ENCODE measurements at places on chromosomes 6 and 20. TPM values are rescaled to one million over a fixed set of nuclear protein-coding genes. Genes with fewer than 3 reads are reported as not detected.
A peak's percentile ranks its signal among the peaks of the same experiment; 100 is the strongest.

GRCh38 chr6:20706939-20707485 lies 172.8 kb downstream of the CDKAL1 start:
- H3K36me3 ChIP-seq = no peaks in the 10 kb centered on the region
- H3K27me3 ChIP-seq = no peaks in the 10 kb centered on the region
- peak overlapping the region; percentile 13 for H3K27ac ChIP-seq
- DNase-seq = peak; percentile 73
- H3K4me1 ChIP-seq = peaks cover 79% of the 10 kb centered on the region

The BEND6 gene
- total RNA-seq = 5.3 TPM

The PABPC1L gene
- 42.2 TPM for total RNA-seq

- H3K4me3 ChIP-seq = no peak overlapping the region
- no peak overlapping the region for H3K27ac ChIP-seq
- DNase-seq = peak; percentile 59
- H3K4me1 ChIP-seq = no peaks in the 10 kb centered on the region
These were observed 7.5 kb upstream of the TNXB start for GRCh38 chr6:32116674-32117073.

The ENPP3 gene
- total RNA-seq = 0.45 TPM

DNA sequence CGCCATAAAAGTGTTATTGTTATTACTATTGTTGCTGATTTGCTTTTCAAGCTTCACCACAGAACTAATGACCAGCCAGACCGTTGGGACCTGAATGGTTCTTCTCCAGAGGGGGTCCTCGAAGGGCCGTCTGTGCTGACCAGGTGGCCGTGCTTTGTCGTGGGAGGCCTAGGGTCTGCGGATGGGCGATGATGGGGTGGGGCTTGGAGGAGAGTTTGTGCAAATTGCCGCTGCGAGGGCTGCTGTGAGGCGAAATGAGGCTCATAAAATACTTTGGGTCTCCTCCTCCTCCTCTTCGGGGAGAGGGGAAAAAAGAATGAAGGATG lies 6.0 kb upstream of the ZBTB22 start:
- no peak for DNase-seq
- peak overlapping the region; percentile 83 for H3K27ac ChIP-seq
- peaks cover 28% of the 10 kb centered on the region for H3K4me1 ChIP-seq
- H3K36me3 ChIP-seq = peaks cover 31% of the 10 kb centered on the region
- peak overlapping the region; percentile 78 for H3K4me3 ChIP-seq

DNA sequence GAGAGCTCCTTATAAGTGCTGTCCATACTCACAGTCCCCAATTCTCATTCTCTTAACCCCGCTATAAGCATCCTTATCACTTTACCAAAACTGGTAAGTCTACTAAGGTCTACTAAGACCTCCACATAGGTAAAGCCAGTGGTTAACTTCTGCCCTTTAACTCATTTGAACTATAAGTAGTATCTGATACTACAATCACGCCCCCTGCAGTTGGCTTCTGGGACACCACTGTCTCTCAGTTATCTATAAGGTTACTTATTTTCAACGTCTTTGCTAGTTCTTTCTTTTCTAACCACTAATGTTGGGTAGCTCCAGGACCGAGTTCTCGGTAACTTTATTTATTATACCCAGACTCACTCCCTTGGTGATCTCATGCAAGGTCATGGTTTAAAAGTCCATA lies 142.6 kb downstream of the ARHGAP18 start:
- H3K27me3 ChIP-seq = no peaks in the 10 kb centered on the region
- H3K36me3 ChIP-seq = no peaks in the 10 kb centered on the region
- H3K4me3 ChIP-seq = no peak overlapping the region
- no peak overlapping the region for H3K27ac ChIP-seq
- DNase-seq = peak; percentile 53

The LAMA5 gene
- 13.2 TPM for total RNA-seq

DNA sequence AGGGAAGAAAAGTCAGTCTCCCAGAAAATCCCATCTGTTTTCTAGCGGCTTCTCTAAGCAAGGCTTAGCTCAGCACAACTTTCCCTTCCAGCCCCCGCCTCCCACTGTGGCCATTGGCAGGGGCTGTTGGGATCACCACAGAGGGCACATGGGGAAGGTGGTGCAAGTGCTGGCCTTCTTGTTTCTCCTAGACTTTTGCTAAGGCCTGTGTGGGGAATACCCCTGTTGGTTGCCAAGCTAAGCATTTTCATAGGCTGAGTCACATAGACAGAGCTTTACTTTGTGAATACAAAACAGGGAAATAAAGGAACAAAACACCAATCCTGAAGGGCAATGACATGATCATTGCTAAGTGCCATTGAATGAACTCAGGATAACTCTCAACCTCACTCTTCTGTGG lies 32.4 kb upstream of the TIAM2 start:
- no peak overlapping the region for H3K4me3 ChIP-seq
- no peaks in the 10 kb centered on the region for H3K27me3 ChIP-seq
- no peak overlapping the region for H3K27ac ChIP-seq
- H3K36me3 ChIP-seq = no peaks in the 10 kb centered on the region
- peaks cover 7% of the 10 kb centered on the region for H3K4me1 ChIP-seq
- DNase-seq = no peak

The ANKRD6 gene
- total RNA-seq = 36.4 TPM

DNA sequence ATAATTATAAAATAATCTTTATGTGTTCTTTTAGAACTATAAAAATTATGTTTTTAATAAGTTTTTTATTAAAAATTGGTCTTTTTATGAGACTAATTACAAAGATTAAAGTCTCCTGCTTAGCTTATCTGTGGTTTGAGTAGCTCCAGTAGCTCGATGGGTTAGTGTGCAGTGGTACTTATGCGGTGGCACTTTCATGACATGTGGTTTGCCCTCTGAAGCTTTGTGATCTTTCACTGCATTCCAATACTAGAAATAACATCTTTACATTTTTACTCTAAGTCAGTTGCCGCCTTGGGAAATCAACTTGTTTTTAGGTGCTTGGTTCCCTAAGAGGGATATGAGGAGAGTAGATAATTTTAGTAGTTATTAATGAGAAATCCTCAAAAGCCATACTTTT lies 699.5 kb upstream of the FLRT3 start:
- H3K27me3 ChIP-seq = no peaks in the 10 kb centered on the region
- H3K36me3 ChIP-seq = no peaks in the 10 kb centered on the region
- no peak overlapping the region for H3K4me3 ChIP-seq
- no peaks in the 10 kb centered on the region for H3K4me1 ChIP-seq
- no peak overlapping the region for H3K27ac ChIP-seq

The MRS2 gene
- 49.1 TPM for total RNA-seq

DNA sequence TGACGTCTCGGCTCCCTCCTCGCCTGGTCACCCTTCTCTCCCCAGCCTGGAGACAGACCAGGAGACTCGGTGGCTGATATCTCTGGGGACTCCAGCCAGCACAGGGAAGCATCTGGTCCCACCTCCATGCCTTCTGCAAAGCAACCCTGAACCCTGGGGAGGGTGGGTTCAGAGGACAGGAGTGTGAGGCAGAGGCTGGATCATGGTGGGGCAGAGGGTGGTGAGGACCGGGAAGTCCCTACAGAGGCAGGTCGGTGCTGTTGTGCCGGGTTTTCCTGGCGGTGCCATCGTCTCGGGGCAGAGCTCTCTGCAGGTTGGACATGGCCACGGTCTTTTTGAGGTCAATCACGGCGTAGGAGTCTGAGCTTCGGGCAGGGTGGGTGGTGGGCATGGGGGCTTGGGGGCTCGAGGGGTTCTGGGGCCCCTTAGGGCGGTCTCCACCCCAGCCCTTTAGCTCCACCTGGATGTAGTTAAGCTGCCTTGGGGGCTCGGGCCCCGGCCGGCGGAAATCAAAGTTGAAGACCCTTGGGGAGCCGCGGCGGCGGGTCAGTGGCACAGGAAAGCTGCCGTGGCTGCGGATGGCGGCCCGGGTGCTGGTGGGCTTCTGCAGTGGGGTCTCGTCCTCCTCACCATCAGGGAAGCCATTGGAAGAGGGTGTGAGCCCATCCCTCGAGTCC lies 9.2 kb downstream of the FRS3 start:
- H3K36me3 ChIP-seq = peaks cover 7% of the 10 kb centered on the region
- H3K4me3 ChIP-seq = no peak overlapping the region
- H3K27me3 ChIP-seq = no peaks in the 10 kb centered on the region
- H3K27ac ChIP-seq = no peak overlapping the region

- no peak overlapping the region for H3K4me3 ChIP-seq
- no peak overlapping the region for H3K27ac ChIP-seq
- H3K36me3 ChIP-seq = no peaks in the 10 kb centered on the region
- DNase-seq = no peak
These were observed 8.4 kb upstream of the TGM2 start for GRCh38 chr20:38173237-38174156.

DNA sequence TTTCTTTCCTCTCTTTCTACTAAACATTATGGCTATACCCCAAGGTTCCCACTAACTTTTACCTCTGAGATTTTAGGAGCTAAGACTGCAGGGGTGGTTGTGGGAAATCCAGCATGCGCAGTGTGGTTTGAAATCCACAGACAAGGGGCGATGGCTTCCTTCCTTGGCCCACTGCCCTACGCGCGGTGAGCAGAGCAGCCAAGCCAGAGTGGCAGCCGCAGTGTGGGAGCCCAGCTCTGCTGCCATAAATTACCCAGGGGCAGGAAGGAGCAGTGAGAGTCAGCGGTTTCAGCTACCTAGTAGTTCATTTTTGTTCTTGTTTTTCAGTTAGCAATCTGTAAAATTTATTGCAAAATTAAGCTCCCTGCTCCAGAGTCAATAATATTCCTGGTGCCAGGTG lies 101.4 kb downstream of the BMP2 start:
- H3K27me3 ChIP-seq = no peaks in the 10 kb centered on the region
- no peak overlapping the region for H3K27ac ChIP-seq
- no peaks in the 10 kb centered on the region for H3K36me3 ChIP-seq

GRCh38 chr6:124928851-124929250 lies 33.4 kb upstream of the RNF217 start:
- no peaks in the 10 kb centered on the region for H3K36me3 ChIP-seq
- H3K27ac ChIP-seq = no peak overlapping the region
- no peak for DNase-seq
- no peaks in the 10 kb centered on the region for H3K4me1 ChIP-seq
- H3K27me3 ChIP-seq = no peaks in the 10 kb centered on the region

DNA sequence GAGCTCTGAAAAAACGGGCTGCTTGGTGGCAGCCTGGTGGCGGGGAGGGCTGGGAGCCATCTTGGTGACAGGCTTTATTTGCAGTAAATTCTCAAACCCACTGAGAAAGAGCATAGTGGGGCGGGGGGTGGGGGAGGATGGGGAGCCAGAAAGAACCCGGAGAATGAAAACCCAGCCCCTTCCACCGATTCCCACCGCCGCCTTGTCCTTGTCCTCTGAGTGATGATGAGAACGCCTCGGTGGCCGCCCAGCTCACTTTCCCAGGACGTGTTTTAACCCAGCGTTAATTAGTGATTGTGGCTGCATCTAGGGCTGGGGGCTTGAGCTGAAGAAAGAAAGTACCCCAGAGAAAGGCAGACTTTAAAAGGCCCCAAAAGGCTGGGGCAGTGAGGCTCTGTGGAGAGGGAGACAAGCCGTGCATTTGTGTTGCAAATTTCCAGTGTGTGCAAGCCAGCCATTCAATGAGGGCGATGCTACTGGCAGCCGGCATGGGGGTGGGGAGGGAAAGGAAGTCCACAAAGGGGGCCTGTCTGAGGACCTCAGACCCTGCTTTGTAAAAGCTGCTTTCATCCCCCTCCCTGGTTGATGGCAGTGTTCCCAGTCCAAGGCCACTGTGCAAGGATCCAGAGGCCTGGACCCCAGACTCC lies 6.2 kb upstream of the GHRH start:
- no peak for DNase-seq
- no peaks in the 10 kb centered on the region for H3K27me3 ChIP-seq
- H3K4me3 ChIP-seq = no peak overlapping the region
- H3K36me3 ChIP-seq = no peaks in the 10 kb centered on the region
- H3K27ac ChIP-seq = no peak overlapping the region
- no peaks in the 10 kb centered on the region for H3K4me1 ChIP-seq

DNA sequence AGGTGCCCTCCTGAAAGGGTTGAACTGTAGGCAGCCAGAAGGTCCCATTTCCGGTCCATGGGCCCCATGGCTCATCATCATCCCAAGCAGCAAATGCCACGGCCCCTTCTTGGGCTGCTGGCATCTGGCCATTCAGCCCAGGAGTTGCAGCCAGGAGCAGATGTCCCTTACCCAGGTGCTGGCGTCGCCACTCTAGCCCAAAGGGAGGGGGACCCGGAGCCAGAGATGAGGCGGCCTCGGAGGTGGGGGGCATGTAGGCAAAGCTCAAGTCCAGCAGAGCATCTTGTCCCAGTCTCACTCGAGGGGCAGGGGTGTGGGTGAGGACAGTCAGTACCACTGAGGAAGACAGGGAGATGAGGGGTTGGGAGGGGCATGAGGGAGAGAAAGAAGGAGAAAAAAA lies 6.3 kb upstream of the RGL2 start:
- no peak for DNase-seq
- no peak overlapping the region for H3K4me3 ChIP-seq
- H3K36me3 ChIP-seq = peaks cover 15% of the 10 kb centered on the region
- H3K27me3 ChIP-seq = no peaks in the 10 kb centered on the region
- peaks cover 4% of the 10 kb centered on the region for H3K4me1 ChIP-seq

The MOG gene
- not detected for total RNA-seq
